NCI-H1436 treated with DMSO at 0.1 percent for 48 hours (cell line): ENCODE measurements at places on chromosomes 12 and 14.

DNA sequence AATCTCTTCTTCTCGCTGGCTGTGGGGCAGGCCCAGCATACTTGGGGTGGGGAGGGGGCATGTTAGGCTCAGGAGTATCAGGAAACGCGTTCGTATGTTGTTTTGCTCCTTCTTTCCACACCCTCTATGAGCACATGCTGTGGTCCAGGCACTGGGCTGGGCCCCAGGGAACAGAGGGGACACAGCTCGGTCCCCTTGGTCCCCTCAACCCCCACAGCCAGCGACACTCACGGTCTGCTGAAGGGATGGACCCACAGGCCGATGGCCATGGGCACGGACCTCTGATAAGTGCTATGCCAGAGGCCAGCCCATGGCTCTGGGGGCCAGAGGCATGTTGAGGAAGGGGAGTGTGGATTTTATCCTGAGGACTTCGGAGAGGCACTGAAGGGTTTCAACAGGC, 6.2 kb downstream of the IFI27 start:
- DNase-seq = no peak

DNA sequence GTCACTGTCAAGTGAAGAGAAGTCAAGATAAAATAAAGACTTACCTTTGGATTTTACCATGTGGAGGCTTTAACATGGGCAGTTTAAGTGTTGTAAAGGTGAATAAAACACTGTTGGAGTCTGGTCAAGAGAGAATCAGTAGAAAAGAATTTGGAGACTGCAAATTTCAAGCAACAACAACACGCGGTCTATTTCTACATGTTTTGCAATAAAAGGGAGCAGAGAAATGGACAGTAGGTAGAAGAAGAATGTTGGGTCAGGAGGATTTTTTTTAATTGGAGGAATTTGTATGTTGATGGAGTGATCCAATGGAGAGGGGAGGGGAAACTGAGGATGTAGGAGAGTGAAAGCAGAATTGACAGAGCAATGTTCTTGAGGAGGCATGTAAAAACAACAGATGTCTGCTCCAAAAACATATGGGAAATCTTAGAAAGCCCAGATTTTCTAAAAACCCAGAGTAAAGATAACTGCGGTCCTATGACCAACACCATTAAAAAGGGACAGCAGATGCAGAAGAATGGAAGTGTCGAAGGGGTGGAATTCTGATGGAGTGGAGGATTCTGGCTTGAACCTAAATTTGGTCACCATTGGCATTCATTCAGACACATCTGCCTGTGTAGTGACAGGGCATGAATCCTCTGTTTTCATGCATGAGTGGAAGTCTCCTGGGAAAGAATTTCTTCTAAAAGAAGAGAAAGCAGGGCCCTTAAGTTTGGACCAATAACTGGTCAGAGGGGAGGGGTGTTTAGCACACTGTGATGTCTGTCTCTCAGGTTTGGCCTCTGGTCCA, 68.0 kb upstream of the OSBPL8 start:
- no peak for DNase-seq

GRCh38 chr14:83007641-83008225, 1474.1 kb upstream of the SEL1L start:
- DNase-seq = no peak

DNA sequence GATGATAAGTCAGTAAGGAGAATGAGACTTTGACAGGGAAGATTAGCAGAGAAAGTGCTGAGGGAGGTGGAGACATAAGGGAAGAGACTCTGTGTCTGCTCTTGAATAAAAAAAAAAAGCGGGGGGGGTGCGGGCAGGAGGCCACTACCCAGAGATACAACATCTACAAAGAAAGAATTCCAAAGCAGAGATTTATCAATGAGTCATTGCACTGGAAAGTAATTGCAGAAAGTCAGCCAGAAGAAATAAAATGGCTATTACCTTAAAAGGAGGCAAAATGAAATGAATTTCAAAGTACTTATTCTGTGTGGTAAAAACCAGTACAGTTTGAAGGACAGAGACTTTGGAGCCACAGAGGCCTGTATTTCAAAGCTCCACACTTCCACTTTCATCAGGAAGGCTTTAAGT, 267.1 kb upstream of the PRKD1 start:
- no peak for DNase-seq

DNA sequence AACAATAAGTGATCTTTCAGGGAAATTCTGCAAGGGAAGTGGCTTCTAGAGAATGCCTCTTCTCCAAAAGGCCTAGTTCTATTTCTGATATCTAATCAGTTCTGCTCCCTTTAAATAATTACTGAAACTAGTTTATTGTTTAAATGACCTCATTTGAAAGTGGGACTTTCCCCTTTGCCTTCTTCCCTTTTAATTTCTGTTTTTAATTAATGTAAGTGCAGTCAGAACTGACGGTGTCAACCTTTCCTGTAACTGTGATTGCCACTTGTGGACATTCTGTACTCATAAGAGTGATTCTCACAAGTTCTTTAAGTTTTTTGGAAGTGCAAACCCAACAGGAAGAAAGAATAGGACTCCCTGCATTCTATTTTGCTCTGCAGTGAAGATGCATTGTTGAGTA, 265.3 kb upstream of the PLEKHG7 start:
- no peak for DNase-seq

DNA sequence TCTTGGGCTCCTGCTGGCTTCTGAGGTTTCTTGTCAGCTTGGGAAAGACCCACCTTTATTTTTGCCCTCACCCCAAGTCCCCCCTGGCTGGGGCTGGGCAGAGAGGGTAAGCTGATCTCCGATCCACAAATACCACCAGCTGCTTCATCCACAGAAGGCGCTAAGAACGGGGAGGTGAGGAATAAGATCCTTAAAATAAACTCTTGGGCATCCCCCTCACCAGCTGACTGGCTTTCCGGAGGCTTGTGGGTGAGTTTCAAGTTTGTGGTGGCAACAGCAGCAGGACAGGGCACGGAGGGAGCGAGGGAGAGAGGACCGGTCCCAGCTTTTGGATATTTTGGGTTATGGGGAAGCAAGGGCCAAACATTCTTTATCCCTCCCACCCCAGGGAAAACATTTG, 20.8 kb upstream of the HSPB8 start:
- DNase-seq = no peak

DNA sequence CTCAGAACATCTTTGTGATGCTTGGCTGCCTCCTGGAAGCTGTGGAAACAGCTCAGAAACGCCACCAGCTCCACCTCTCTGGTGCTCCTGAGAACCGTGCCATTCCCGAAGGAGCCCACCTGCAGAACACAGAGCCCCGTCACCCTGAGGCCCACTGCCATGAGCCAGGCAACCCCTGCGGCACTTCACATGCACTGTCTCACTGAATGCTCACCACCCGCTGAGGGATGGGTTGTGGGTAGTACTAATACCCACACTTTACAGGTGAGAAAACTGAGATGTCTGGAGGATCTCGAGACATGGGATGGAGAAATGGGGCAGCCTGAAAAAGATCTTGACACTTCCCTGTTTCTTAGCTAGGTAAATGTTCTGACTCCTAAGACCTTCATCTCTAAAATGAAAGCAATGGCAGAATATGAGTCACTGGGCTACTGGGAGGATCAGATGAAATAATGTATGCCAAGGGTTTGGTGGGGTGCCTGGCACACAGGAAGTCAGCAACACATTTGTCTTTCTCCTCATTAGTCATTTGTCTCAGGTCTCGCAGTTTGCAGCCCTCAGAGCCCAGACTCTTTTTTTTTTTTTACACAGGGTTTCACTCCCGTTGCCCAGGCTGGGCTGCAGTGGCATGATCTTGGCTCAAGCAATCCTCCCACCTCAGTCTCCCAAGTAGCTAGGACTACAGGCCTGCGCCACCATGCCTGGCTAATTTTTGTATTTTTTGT, 5.3 kb downstream of the OASL start:
- no peak for DNase-seq

DNA sequence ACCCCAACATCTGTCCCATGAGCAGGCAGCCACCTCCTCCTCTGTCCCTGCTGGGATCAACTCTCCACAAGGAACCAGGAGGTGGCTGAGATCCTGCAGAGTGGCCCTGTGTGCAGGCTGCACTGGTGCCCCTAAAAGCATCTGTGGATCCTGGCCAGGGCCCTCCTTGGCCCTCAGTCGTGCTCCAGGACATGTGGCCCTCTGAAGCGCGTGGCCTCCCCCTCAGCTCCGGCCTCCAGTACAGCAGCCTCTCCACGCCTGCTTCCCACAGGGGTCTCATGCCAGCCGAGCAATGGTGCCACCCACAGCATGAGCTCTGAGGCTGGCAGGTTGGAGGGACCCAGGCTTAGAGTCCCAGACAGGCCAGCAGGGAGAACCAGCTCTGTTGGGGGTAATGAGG, 77.4 kb upstream of the NOS1 start:
- no peak for DNase-seq

GRCh38 chr12:119589634-119590033, 3.9 kb upstream of the TMEM233 start:
- no peak for DNase-seq

DNA sequence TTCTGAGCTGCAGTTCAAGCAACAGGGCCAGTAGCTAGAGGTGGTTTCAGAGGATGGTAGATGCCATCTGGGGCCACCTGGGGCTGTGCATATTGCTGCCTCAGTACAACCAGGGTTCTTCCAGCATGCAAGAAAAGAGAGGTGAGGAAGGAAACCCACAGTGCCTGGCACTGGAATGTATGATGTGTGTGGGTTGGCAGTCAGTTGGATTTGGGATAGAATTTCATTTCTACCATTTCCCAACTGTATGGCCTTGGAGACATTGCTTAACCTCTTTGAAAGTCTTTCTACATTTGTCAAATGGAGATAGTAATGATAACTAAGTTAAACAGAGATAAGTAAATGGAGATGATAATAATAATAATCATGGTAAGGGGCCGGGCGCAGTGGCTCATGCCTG, 10.2 kb upstream of the LRRC10 start:
- DNase-seq = no peak

DNA sequence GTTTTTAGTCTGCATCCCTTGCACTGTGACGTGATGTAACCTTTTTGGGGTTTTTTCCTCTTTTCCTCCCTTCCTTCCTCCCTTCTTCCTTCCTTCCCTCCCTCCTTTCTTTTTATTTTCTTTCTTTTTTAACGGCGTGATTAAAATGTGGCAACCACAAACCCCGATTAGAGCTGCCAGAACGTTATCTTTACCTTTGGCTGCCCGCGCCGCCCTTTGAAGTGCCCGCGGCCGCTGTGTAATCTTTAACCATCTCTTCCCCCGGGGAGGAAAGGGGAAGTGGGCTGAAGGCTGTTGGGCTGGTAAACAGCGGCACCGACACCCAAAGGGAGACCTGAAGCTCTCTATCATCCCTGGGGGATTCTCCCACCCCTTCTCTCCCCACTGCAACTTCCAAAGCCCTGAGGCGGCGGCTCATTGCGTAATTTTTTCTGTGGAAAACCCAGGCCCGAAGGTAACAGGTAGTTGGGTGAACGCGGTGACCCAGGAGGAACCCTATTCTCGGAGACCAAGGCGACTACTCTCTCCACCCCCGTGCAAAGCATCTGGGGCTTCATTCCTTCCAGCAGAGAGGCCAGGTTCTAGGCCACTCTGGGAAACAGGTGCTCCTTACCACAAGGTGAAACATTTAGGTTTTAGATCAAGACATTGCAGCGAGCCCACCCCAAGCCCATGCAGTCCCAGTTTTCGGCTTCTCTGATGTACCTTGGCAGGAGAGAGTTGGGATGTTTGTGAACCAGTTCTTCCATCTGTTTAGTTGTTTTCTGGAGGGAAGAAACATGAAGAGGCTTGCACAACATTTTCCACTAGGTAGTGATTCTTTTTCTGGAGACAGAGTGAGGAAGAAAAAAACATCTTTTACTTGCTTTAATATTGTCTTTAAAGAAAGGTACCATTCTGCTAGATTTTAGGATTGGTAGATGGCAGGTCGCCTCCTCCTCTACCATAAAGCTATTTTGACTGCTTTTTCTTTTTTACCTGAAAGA, 1.5 kb downstream of the LGR5 start:
- no peak for DNase-seq

- DNase-seq = no peak
Measured at GRCh38 chr14:46487582-46488350, 163.8 kb downstream of the RPL10L start.

- no peak for DNase-seq
Measured at GRCh38 chr14:65239938-65240296, 137.6 kb upstream of the MAX start.

DNA sequence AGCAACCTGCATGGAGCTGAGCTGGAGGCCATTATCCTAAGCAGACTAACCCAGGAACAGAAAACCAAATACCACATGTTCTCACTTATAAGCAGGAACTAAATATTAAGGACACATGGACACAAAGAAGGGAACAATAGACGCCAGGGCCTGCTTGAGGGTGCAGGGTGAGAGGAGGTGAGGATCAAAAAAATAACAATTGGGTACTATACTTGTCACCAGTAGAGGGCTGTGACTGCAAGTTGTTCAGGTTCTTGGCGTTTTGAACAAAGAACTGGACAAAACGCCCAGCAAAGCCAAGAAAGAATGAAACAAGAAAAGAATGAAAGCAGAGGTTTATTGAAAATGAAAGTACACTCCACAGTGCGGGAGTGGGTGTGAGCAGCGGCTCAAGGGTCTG, 208.5 kb upstream of the NEDD1 start:
- no peak for DNase-seq

DNA sequence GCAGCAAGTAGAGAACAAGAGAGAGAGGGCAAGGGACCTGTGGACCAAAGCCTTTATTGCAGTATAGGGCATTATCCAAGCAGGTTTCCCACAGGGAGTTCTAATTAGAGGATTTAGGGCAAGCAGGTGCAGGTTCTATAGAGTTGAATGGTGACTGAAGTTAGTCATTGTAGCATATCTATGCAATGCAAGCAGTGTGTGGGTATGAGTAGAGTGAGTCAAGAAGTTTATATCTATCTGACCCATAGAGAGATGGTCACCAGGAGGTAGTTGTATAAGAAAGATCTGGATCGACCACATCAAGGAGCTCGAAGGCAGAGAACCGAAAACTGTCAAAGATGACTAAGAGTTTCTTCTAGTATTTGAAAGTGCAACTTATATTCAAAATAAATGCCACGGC, 167.3 kb downstream of the PLCZ1 start:
- no peak for DNase-seq

GRCh38 chr12:88145567-88146505, 3.7 kb downstream of the TMTC3 start:
- no peak for DNase-seq

DNA sequence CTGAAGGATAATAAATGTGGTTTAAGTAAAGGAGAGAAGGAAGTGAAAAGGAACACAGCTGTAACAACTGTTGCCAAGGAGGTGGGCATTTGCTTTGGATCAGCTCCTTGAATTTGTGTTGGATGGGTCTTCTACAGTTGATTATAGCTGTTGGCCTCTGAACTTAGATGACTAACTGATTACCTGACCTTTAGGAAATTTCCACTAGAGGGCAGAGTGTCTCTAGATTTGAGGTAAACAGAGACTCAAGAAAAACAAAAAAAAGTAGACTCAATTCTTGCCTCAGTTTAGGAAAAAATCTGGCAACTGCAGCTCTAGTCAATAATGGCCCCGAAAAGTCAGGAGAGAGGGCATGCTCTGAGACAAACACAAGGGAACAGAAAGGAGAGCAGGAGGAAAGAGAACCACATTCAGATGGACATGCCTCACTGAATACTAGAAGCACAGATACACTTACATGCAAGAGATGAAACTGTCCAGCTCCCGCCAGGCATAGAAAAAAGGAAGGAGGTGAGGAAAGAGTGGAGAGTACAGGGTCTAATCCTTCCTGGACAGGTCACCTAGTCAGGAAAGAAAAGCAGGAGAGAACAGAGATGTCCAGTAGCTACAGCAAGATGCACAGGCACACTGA, 20.6 kb downstream of the COX14 start:
- no peak for DNase-seq
